AG09319 (cell line): ENCODE measurements at places on chromosomes 6 and 20.
A peak's percentile ranks its signal among the peaks of the same experiment; 100 is the strongest.

DNA sequence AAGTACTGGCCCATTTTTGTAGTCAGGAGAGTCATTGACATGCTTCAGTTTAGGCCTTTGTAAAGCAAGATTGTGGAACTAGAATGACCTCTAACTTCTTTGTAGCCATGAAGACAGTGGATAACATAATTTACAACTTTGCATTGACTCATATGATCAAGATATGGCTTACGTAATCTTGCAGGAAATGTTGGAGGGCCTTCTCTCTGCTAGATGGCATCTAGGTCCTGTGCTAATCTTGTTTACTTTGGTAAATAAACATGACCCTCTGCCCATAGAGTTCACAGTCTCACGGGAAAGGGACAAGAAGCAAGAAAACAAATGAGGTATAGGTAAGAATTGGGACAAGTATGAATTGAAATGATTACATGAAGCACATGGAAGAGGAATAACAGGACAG, 355.2 kb upstream of the ARID1B start:
- no peak for DNase-seq

DNA sequence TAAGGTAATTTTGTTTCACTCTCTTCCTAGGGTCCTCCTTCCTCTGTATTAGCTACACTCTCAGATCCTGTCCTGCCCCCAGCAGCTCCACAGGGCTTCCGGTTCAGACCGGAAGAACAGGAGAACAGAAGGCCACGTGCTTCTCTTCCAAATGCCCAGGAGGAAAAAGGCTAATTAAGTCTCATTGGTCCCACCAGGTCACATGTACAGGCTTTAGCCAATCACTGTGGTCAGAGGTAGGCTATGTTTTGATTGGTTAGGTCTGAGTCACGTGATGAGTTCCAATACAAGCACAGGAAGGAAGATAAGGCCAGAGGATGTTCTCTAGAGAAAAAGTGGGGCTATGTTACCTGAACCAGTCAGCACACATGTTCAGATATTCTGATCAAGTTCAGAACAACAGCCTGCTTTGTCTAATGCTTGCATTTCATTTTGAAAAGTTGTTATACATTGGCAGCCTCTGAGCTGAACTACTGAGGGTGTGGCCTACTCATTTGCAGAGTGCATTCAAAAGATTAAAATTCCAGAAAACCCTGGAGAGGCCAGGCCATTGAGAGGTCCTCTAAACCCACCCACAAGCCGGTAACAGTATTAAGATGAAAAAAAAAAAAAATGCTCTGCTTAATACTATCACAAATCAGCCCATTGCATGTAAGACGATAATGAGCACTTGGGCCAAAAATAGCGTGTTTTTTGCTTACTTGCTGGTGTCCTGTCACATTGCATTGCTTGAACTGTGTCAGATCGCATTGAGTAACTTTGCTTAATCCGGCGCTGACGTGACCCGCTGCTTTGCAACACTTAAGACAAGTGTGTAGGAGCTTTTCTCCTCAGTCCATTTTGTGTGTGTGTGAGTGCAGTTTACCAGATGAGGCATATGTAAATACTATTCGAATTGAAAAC, 170.3 kb downstream of the TSHZ2 start:
- no peak for DNase-seq

GRCh38 chr6:90168693-90169131, 127.9 kb downstream of the BACH2 start:
- no peak for DNase-seq

- DNase-seq: no peak
These were observed 47.1 kb downstream of the SLC26A8 start for GRCh38 chr6:35977308-35977707.

GRCh38 chr6:78324213-78324612, 543.1 kb upstream of the IRAK1BP1 start:
- no peak for DNase-seq

GRCh38 chr6:1952740-1953360, 292.6 kb downstream of the GMDS start:
- DNase-seq: peak; percentile 29
